Suppressor macrophage (primary cell): ENCODE measurements at places on chromosomes 6 and 20.

DNA sequence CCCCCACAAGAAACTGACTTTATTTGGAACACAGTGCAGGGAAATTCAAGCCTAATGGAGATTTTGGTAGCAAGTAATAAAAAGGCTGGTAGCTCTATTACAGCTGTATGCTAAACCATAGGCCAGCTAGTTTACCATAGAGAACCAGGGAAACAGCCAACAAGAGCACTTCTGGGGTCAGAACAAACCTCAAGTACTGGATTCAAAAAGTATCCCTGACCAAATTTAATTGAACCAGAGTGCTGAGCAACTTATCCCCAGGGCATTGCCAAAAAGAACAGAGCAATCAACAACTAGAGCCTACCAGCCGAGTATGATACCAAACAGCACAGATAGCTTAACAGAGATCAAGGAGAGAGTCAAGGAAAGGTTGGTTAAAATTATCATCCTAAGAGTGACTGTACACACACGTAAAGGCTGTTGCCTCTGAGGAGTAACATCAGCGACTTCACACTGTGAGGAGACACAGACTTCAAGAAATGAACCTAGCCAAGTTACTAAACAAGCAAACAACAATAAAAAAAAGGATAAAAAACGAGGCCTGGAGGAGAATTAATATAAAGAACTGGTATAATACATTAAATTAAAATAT, 11.5 kb upstream of the ASF1A start:
- no peak for DNase-seq

GRCh38 chr20:62190639-62191411, 8.0 kb downstream of the MTG2 start:
- no peak for DNase-seq

GRCh38 chr6:37115236-37115895, 54.6 kb upstream of the PIM1 start:
- peak; percentile 61 for DNase-seq

- no peak for DNase-seq
Observed at GRCh38 chr6:99148111-99148510, 200.4 kb upstream of the FBXL4 start.

DNA sequence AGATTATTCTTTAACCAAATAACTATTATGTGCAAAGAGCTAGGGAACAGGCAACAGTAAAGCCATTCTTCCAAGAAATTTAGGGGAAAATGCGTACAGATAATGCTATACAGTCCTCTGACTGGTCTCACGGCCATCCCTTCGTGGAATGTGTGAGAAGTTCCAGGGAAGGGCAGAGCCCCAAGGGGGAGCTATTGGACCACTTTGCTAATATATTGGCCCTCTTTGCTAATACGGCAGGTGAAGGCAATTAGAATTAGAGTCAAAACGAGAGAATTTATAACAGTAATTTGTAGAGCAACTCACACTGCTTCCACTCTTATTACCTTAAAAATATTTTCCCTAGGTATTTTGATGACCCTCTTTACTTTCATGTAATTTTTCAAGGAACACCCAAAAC, 140.4 kb downstream of the IMPG1 start:
- DNase-seq: no peak

GRCh38 chr6:125107048-125107447, 46.5 kb upstream of the TPD52L1 start:
- no peak for DNase-seq

GRCh38 chr6:113496166-113496565, 361.0 kb upstream of the MARCKS start:
- DNase-seq: no peak

DNA sequence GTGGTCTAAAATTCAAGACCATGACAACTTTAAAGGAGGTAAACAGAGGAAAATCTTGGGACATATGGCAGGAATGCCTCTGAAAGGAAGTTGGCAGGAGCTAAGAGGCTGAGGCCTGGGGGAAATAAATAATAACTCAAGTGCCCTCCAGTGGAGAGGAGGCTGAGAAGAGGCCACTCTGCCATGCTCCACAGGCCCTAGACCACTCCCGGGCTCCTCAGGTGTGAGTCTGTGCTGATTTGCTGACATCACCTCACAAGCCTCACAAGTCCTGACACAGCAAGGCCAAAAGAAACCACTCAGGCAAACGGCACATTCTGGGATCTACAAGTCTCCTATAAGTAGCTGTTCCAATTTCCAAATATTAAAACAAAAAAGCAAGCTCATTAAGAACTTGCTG, 91.0 kb upstream of the RIPOR2 start:
- no peak for DNase-seq

- DNase-seq: no peak
Observed at GRCh38 chr6:32439139-32439538, 548 bp upstream of the HLA-DRA start.

DNA sequence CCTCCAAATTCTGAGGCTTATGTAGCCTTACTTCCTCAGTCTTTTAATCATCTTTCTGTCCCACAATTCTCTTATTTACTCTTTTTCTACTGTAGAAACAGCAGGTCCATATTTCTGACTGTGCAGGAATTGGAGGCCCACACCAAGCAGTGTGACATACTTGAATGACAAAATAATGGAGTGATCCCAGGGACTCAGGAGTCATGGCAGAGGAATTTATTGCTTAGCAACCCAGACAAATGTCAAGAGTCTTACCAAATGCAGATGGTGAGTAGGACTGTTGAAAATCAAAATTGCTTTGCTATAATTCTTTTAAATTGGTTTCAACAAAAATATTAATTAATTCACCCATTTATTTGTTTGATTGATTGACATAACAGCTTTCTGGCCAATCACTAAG, 59.9 kb downstream of the HTR1B start:
- DNase-seq: no peak

DNA sequence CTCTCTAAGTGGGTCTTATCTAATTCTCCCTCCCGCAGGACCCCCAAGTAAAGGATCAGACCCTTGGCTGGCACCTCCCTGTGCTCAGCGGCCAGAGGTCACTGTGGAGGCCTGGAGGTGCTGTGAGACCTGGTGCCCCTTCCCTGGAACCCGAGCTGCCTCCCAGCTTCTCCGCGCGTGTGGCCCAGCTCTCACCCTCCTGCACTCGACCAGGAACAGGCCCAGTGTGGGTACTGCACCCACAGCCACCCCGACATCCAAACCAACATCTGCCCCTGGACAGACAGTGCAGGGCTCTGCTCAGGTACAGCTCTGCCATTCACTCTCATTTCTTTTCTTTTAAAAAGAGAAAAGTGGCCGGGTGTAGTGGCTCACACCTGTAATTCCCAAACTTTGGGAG, 42.4 kb downstream of the TMEM242 start:
- no peak for DNase-seq

DNA sequence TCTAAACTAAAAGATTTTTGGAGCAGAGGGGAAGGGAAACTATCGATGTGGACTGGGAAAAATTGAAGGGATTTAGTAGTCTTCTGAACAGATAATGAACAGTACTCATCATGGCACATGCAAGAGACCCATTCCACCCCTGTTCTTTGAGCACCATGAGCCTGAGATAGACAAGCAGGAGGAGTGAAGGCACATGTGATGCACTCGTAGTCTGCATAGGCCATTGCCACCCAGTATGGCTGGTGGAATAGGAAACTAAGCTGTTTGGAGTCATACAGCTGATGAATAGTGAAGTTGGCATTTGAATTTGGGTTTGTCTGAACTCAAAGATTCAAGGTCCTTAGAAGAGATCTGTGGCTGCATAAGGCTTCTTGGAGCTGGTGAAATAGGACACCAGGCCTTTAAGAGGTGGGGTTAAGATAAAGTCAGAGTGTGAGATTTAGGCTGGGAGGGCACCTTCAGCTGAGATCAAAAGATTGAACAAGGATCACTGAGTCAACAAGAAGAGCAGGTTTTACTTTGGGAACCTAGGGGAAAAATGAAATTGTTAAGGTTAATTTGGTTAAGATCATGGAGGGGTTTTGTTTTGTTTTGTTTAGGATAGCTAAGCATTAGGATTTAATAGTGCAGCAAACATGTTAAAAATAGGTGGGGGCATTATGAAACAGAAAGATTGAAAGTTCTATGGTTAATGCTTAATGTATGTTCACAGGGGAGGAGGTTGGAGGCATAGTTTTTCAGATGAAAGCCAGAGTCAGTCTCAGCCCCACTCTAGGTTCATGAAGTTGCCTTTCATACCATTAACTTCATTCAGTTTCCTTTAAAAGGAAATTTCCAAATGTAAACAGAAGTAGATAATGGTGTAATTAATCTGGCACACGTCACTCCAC, 148.8 kb downstream of the ARID1B start:
- no peak for DNase-seq

- no peak for DNase-seq
Observed at GRCh38 chr6:47157653-47158219, 115.6 kb upstream of the ADGRF1 start.

GRCh38 chr6:134422426-134423231, 104.7 kb upstream of the SGK1 start:
- peak; percentile 96 for DNase-seq

GRCh38 chr20:52432740-52433139, 241.2 kb upstream of the ZFP64 start:
- DNase-seq: no peak

GRCh38 chr20:48209102-48209501, 423.8 kb upstream of the SULF2 start:
- DNase-seq: no peak

GRCh38 chr6:37047346-37047688, 41.9 kb downstream of the FGD2 start:
- DNase-seq: no peak

- DNase-seq: no peak
Observed at GRCh38 chr6:100469101-100469859, 4.6 kb upstream of the SIM1 start.
